Femur (tissue), 1 donor: ENCODE measurements at places on chromosomes 4 and X.

DNA sequence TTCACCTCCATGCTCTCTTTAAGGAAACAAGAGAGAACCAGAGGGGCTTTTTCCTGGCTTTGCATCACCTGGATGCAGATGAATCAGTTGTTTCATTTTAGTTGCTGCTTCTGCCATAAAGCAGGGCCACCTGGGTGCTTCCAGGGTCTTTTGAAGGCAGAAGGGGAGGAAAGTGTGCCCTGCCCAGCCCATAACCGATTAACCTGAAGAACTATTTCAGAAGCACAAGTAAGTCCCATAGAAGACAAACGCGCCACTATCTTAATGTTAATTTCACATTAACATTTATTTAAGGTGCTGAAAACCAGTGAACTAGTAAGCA, 32.1 kb downstream of the IRF2 start:
- DNase-seq: no peak

- no peak for DNase-seq
Measured at GRCh38 chrX:24574743-24575142, 72.4 kb downstream of the PCYT1B start.

- DNase-seq: no peak
Measured at GRCh38 chrX:154452823-154453222, 5.3 kb upstream of the PLXNA3 start.

- no peak for DNase-seq
Measured at GRCh38 chr4:4267981-4268380, 20.0 kb upstream of the TMEM128 start.

DNA sequence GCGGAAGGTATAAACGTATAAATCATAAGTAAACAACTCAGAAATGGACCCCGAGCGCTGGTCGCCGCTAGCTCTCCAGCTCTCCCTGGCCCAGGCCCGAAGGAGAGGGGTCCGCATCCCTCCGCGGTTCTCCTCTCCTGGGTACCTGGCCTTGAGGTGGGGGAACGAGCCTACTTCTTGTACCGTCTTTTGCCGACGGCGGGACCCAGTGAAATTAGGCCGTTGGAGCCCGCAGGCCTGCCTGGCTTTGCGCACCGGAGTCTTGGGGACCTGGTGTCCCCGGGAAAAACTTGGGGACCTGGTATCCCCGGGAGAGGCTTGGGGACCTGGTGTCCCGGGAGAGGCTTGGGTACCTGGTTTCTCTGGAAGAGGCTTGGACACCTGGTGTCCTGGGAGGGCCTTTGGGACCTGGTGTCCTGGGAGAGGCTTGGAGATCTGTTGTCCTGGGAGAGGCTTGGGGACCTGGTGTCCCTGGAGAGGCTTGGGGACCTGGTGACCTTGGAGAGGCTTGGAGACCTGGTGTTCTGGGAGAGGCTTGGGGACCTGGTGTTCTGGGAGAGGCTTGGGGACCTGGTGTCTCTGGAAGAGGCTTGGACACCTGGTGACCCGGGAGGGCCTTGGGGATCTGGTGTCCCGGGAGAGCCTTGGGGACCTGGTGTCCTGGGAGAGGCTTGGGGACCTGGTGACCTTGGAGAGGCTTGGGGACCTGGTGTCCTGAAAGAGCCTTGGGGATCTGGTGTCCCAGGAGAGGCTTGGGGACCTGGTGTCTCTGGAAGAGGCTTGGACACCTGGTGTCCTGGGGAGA, 12.0 kb downstream of the SHOX start:
- DNase-seq: peak; percentile 20

DNA sequence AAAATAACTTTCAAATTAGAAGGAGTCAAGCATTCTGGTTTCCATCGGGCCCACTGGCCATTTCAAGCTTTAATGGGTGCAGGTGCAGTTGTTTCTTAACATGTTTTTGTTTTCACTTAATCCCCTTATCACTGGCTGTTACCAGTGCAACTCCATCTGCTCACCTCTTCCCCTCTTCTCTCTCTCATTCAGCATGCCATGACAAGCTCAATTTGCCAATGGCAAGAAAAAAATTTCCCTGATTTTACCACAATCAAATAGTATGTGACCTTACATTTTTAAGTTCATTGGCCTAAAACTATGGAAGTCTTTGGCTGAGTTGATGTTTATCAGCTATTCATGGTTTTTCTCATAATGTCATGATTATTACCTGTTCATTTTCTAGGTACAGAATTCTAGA, 299.1 kb upstream of the BMP3 start:
- DNase-seq: no peak

DNA sequence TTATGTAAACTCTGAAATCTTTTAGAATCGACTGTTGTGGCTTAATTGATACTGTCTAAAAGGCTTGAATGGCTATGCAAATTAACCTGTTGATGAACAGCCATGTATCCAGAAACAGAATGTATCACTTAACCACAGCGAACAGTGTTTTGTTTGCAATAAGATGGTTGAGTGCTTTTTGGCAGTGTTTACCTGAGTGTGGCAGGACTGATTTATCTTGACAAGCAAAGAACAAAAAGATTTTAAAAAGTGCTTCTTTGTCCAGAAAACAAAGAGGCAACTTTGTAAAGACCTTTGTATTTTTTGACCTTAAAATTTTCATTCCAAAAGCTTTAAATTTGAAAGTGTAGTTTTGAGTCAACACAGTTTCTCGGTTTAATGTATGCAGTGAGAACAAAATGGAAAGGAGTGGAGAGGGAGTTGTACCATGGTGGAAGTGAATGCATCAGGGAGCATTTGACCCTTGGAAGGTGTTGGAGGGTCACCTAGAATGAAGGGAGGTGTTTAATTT, 18.0 kb downstream of the ARHGAP10 start:
- no peak for DNase-seq

GRCh38 chr4:179313823-179314222, 1871.6 kb upstream of the AGA start:
- DNase-seq: no peak

- DNase-seq: no peak
Measured at GRCh38 chr4:65498606-65499005, 171.7 kb downstream of the EPHA5 start.

GRCh38 chr4:3811621-3812020, 45.4 kb downstream of the ADRA2C start:
- DNase-seq: no peak

DNA sequence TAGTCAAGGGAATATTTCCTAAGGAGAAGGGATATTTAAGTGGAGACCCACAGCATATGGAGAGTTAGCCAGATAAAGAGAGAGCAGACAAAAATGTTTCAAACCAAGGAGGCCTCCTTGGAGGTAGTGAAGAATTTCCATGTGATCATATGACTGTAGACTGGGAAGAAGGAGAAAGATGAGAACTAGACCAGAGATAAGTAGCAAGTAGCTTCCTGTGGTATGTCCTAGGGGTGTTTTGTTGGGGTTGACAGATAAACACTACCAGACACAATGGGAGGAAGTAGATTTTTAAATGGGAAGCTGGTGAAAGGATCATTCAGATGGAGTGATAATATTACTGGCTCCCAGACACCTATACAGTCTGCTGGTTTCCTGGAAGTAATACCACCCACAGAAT, 13.6 kb downstream of the SYAP1 start:
- no peak for DNase-seq

- DNase-seq: no peak
Measured at GRCh38 chr4:83387012-83387411, 52.4 kb upstream of the HPSE start.

GRCh38 chr4:48254381-48255071, 15.1 kb downstream of the TEC start:
- DNase-seq: peak; percentile 27

GRCh38 chrX:150567645-150568319, 639 bp upstream of the MTM1 start:
- DNase-seq: no peak

- no peak for DNase-seq
Measured at GRCh38 chr4:34158878-34159277, 2085.4 kb downstream of the ARAP2 start.

DNA sequence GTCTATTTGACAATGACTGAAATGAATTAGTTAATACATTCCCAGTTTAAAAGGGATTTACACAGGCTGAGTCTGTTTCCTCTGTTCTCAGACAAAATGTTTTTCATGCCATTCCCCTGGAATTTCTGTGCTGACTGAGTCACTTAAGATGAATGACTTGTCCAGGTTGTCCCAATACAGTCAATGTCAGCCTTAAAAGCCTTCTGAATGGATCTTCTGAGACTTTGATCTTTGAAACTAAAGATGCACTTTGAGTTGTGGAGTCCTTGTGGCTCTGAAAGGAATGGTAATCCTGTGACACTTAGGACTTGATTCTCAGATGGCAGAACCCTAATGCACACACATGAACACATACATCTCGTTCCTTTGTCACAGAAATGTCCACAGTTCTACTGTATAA, 622.2 kb upstream of the GRID2 start:
- DNase-seq: no peak

DNA sequence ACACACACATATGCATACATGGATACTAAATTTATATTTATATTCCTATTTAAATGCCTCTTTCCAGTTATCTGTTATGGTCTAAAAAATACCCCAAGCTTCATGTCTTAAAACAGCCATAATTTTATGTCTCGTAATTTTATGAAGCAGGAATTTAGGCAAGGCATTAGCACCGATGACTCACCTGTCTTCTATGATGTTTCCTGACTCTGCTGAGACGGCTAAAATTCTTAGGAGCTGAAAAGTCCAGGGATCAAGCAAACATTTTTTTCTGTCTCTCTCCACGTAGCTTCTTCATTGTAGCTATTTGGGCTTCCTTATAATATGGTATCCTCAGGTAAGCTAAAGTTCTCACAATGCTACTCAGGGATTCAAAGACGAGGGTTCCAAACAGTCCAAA, 930.3 kb downstream of the STIM2 start:
- DNase-seq: no peak

- DNase-seq: no peak
Measured at GRCh38 chrX:10983526-10983925, 127.6 kb upstream of the HCCS start.

- no peak for DNase-seq
Measured at GRCh38 chr4:141027421-141027820, 105.8 kb downstream of the RNF150 start.

GRCh38 chr4:106287353-106287969, 28.5 kb downstream of the TBCK start:
- DNase-seq: no peak

- no peak for DNase-seq
Measured at GRCh38 chr4:133188433-133189146, 39.5 kb downstream of the PCDH10 start.

GRCh38 chr4:57190601-57191481, 80.7 kb upstream of the IGFBP7 start:
- no peak for DNase-seq

DNA sequence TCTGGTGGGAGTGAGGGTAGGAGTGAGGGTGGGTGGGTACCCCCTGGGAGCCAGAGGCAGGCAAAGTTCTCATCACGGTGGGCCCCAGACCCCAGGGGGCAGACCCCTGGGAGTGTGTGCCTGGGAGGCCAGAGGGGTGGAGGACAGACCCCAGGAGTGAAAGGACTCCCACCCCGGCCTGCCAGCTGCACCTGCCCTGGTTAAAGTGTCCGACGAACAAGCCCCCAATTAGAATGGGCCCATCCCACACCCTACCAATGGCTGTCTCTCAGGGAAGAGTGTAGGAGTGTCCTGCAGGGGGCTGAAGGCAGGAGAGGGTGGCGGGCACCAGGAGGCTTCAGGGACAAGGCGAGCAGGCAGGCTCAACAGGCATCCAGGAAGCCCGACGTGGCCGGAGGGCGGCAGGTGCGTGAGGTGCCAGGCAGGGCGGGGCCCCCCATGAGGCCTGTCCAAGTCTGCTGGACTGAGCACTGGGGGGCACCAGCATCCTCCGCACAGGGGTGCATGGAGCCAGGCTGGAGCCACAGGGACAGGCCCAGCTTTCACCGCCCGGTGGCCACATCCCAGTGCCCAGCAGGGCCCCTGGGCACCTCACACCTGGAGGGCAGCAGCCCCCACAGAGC, 8.7 kb downstream of the PDE6B start:
- peak; percentile 13 for DNase-seq

GRCh38 chrX:119729408-119730201, 28.8 kb upstream of the SOWAHD start:
- DNase-seq: peak; percentile 48

DNA sequence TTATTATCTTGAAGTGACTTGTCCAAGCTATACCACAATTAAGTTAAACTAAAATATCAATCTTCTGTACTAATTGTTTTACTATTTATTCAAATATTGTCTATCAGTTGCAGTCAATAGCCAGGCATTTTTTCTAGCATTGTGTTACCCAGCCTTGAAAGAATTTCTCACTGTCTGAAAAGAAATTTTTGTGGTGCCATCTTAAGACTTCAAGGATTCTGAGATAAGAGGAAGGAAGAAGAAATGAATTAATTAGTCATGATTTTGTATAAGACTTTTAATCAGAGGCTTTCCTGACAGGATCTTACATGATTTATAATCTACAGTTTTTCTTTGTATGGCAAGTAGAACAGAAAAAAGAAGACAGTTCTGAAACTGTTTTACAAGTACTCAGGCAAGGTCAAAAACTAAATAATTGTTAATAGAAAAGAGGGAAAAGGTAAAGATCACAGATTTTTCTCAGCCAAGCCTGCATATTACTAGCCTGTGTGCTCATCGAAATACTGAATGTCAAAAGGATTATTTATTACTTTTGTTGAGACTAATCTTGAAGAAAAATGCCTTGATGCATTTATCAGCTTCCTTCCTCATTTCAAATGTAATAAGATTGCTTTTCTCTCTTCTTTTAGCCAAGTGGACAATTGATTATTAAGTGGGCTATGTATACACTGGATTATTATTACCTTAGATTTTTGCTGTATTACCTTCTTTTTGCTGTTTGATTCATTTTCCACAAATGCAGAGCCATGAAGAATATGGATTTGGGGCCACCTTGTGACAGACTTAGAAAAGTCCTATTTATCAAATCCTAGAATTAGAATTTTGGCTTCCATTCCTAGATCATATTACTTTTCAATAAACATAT, 53.8 kb downstream of the CXCL1 start:
- no peak for DNase-seq

- DNase-seq: no peak
Measured at GRCh38 chr4:100948911-100949310, 398.4 kb downstream of the PPP3CA start.

DNA sequence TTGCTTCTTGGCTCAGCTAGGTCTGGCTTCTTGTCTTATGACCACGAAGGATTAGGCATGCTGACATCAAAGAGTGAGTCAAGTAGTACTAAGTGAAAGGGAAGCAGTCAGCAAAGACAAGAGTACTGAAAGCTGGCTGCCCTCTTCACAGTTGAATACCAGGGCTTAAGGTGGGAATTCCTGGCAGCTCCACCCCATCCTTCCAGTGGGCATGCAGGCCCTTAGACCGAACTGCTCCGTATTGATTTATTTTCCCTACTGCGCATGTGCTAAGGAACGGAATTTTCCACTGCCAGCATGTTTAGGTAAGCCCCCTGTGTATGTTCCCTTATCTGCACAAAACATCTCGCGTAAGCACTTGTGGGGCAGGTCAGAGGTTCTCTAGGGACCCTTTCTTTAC, 2320.1 kb downstream of the ARAP2 start:
- no peak for DNase-seq

GRCh38 chrX:131565909-131566308, 22.0 kb downstream of the OR13H1 start:
- DNase-seq: no peak

DNA sequence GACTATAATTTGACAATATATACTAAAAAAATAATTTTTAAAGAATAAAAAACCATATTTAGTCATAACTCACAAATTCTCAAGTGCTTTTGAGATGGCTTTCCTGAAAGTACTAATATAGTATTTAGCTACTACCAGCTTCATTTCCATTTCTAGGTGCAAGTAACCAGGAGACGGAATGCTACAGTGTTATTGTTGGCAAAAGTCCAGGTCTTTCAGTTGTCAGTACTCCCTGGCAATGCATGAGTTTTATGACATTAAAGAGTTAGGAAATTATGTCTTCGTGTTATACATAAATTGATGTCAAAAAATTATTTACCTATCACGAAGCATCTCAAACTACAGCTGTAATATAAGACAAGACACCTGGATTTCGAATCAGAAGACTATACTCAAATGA, 45.0 kb downstream of the TMEM47 start:
- no peak for DNase-seq
